ENCODE measurements at places on chromosomes 7 and 10. TPM values are rescaled to one million over a fixed set of nuclear protein-coding genes. Genes with fewer than 3 reads are reported as not detected.

- DNase-seq: no peak
These were observed 162.9 kb downstream of the GLI3 start for GRCh38 chr7:42074076-42074475.

Gene CCDC172
- total RNA-seq: not detected

GRCh38 chr10:94138391-94138790 is 144.7 kb downstream of the PLCE1 start:
- DNase-seq: no peak

Gene NPSR1
- not detected for total RNA-seq

DNA sequence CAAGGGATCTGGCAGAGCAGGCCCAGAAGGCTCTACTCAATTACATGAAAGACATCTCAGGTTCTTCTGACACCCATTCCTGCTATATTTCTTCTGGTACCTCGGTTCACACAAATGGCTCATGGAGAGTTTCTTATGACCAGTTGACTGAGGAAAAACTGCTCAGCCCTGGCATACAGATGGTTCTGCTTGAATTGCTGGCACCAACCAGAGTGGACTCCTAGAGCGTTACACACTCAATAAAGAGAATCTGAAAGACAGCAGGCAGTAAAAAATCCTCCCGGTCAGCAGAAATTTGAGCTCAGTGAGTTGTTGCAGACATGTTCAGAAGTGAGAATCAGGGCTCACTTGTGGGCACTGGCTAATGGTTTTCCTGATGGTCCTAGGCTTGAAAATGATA is 434.4 kb downstream of the TCERG1L start:
- no peak for DNase-seq

DNA sequence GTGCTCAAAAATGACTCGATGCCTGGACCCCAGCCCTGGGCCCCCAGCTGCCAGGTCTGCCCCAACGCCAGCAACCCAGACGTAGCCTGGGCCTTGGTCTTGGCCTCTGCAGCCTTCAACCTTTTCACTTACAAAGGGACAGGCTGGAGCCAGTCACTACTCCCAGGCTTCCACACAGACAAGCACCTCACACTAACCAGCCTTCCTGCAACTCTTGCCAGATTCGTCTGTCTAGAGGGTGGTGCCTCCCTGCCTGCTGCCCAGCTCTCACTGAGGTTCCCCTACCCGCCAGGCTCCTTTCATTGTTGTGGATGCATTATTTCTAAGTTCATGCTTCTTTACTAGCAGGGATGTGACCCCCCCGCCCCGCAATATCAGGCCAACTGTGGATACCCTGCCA is 56.3 kb downstream of the NUDCD3 start:
- no peak for DNase-seq

- DNase-seq: no peak
These were observed 54.8 kb downstream of the MPP7 start for GRCh38 chr10:28248092-28248491.

Gene PRSS37
- not detected for total RNA-seq

DNA sequence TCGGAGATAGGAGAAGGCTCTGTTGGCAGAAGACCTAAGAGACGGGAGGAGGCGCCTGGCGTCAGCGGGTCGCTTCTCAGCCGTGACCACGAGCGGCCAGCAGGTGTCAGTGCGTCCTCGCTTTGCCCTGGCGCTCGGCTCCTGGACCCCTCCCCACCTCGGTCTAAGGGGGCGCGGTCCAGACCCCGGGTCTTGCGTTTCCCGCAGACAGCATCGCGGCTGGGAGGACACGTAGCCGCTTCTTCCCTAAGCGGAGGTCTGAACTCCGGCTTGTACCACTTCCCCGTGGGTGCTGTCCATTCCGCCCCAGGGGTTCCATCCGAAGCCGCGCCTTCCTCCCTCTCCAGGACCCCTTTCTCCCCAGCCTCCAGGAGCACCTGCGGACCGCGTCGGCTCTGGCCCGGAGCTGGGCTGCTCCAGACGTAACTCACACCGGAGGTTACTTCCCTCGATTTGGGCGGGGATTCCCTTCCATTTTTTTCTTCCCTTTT is 593 bp upstream of the ADRA2A start:
- no peak for DNase-seq

Gene HECW1
- total RNA-seq: 0.83 TPM

Gene CPN1
- not detected for total RNA-seq

Gene ZNF316
- 42.3 TPM for total RNA-seq

Gene PON1
- total RNA-seq: not detected

GRCh38 chr7:8175929-8176369 is 86.0 kb downstream of the ICA1 start:
- no peak for DNase-seq

- no peak for DNase-seq
These were observed 42.3 kb upstream of the MDFIC start for GRCh38 chr7:114879554-114879953.

Gene SHLD2
- 35.2 TPM for total RNA-seq

- DNase-seq: no peak
These were observed 96.7 kb downstream of the HTR5A start for GRCh38 chr7:155166673-155167370.

Gene ADRB1
- total RNA-seq: 4.6 TPM

GRCh38 chr10:7027913-7028808 is 382.7 kb downstream of the SFMBT2 start:
- DNase-seq: no peak

GRCh38 chr10:92830478-92831389 is 17.6 kb upstream of the EXOC6 start:
- no peak for DNase-seq

Gene CDHR3
- 20.6 TPM for total RNA-seq

DNA sequence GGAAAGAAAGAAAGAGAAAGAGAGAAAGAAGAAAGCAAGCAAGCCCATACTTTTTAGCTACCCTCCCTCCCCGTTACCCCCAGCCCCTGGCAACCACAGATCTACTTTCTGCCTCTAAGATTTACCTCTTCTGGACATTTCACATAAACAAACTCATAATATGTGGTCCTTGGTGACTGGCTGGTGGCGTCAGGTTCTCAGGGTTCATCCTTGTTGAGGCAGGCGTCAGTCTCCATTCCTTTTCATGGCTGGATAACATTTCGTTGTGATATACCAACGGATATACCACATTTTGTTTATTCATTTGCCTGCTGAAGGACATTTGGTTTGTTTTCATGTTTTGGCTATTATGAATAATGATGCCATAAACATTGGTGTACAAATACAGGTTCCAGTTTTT is 30.5 kb downstream of the CDH23 start:
- no peak for DNase-seq

- peak; percentile 76 for DNase-seq
These were observed at the start of gene CELF2 for GRCh38 chr10:11017570-11018431. Gene CELF2 (plus strand): TSS chr10:11017872. CDS start chr10:11018090, 218 bp downstream.

- no peak for DNase-seq
These were observed 336.9 kb upstream of the CDC14C start for GRCh38 chr7:48587475-48587874.

DNA sequence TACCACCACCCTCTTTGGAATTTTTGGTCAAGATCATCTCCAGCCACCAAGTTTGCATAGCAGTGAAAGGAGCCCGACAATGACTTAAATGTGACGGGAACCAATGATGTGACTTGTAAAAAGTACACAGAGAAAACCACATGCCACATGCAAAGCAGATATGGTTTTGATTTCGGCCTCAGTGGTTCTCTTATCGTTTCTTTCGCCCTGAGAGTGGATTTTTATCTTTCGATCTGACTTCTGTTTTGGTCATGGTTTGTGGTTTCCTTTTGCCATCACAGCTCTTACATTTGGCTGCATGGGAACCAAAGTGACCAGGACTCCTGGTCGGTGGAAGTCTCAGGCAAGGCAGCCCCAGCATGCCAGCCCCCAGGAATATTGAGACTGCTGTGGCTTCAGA is 31.5 kb downstream of the TCF7L2 start:
- no peak for DNase-seq

DNA sequence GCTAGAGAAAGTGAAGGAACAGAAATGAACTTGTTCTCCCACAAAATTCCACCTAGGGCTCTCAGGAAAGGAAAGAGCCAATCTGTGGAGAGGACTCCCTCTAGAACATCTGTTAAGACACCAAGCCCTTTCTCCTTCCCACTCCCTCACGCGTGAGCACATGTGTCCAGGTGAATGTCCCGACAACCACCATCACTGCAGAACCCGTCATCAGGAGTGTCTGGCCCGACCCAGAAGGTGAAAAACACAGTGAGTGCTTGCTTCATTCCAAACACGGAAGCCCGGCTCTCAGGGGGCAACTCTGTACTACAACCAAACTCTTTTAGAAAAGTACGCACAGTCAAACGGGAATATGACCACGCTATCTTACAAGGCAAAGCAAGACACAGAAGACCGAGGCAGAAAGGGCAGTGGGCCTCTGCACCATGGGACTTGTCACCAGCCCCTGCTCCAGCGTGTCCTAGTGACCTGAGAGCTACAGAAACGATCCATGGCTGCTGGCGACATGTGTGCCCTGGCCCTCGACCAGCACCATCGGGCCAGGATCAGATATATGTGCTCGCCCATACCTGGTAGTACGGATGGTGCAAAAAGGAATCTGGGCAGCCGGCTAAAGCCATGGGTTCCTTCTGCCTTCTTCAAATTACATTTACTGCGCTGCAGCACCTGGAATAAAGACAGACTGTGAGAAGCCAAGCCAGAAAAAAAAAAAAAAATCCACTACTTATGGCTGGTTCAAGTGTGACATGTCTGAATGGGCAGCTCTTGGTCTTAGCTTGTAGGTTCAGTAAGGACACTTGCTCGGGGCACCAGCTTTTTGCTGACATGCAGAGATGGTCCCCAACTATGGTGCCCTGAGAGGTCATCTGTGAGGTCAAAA is 50.8 kb downstream of the GRB10 start:
- no peak for DNase-seq

Gene GBF1
- 96.7 TPM for total RNA-seq

- DNase-seq: no peak
These were observed 34.0 kb upstream of the SLC35B4 start for GRCh38 chr7:134350709-134351108.

DNA sequence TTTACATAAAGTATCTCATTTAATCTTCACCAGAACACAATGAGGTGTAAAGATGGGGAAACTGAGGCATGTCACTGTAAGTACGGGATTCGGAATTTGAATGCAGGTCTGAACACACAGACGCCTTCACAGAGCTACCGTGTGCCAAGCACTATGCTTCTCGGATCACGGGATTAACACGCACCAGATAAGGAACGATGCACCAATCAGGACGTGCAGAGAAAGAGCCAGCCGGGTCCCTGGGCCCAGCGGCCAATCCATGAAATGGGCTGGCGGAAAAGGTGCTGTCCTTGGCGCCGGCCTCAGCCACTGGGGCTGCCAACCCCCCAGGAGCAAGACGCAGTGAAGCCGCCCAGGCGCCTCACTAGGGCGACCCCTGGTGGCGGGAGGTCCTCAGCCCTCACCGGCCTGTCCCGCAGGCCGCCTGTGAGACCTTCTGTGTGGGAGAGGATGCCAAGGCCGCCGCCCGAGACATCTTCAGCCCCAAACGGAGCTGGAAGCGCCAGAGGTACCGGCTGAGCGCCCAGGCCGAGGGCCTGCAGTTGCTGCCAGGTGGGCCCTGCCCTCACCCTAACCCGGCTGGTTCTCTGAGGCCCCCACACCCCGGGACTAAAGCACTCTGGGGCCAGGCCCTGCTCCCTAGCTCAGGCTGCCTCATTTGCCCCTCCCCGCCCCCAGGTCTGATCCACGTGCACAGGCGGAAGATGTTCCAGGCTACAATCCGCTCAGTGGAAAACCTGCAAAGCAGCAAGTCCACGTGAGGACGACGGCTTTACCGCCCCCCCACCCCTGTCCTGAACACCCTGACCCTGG is 15.6 kb downstream of the ATG9B start:
- peak; percentile 70 for DNase-seq

Gene SEC24C
- total RNA-seq: 48.7 TPM

DNA sequence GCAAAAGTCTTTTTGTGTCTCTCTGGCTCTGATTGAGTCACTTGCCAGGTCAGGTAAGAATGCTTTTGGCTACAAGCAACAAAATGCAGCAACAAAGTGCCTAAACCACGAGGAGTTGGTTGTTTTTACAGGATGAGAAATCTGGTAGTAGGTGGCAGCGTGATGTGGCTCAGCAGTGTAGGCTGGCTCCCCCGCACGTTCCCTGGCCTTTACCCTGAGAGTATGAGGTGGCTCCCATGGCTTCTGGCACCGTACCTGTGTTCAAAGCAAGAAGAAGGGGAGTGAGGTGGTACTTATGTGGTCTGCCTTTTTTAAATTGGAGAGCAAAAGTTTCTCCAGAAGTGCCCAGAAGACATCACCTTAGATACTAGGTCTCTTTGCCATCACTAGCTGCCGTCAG is 11.7 kb downstream of the PRKRIP1 start:
- DNase-seq: peak; percentile 15

- DNase-seq: no peak
These were observed 10.7 kb downstream of the DPYSL4 start for GRCh38 chr10:132197271-132198067.

Data from Peyer's patch (tissue), 4 donors.